ENCODE measurements at places on chromosomes 4 and X.

DNA sequence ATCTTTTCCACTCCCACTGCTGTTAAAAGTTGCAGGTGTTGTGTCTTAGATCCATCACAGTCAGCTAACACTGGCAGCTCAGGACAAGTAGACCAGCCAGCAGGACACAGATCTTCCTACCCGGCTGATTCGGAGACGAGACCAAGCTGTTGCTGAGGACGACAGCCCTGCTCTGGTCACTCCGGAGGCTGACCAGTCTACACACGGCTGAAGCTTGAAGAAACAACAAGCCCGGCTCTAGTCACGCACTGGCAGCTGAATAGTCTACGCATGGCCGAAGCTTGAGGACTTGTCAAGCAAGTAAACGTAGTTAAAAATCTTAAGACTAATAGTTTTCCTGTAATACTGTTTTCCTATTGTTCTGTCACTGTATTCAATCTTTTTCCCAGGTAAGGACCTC is 1.8 kb downstream of the ACOX3 start:
- DNase-seq: no peak

GRCh38 chr4:24884902-24885301 is 27.9 kb downstream of the CCDC149 start:
- no peak for DNase-seq

DNA sequence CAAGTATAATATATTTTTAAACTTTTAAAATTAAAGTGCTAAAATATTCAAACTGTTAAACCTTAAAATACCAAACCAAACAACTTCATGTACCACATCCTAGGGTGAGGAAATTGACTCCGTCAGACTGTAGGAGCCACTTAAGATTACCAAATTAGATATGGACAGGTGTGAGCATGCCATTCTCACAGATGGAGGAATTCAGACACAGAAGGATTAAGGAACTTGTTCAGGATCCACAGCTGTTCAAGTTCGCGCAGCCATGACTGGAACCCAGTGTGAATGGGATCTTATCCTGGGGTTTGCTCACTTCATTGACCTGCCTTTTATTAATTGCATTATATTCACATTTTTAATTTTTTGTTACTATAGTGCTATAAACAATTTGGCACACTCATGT is 224.9 kb upstream of the PCDH7 start:
- DNase-seq: no peak

- DNase-seq: no peak
Measured at GRCh38 chr4:26826721-26827120, 33.9 kb upstream of the STIM2 start.

DNA sequence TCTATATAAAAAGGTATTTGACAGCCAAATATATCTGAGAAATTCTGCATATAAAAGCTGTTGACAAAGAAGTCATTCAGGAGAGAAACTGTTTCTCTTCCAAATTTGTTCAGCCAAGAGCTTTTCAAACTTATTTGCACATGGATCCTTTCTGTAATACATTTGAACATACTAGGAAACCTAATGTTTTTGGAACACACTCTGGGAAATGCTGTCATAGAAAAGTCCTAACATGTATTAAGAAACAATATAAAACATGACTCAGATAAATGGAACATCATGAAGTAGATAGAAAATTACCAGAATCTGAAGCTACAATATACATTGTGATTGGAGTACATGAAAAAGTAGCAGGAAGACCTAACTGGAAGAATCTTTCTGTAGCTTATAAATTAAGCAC is 781.5 kb upstream of the EPHA5 start:
- DNase-seq: no peak

DNA sequence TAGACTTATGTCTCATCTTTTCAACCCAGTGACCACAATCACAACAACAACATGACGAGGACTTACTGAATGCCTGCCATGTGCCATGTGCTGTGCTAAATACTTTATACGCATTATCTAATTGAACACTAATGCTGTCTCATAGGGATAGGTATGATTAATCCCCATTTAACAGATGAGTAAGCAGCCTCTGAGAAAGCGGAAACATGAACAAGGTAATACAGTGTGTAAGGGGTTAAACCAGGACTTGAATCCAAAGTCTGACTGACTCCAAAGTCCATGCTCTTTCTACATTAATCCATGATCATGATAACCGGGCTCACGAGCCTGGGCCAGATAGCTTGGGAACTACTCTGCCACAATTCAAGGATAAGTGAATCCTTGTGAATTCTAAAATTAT is 105.3 kb upstream of the MBNL3 start:
- DNase-seq: no peak

DNA sequence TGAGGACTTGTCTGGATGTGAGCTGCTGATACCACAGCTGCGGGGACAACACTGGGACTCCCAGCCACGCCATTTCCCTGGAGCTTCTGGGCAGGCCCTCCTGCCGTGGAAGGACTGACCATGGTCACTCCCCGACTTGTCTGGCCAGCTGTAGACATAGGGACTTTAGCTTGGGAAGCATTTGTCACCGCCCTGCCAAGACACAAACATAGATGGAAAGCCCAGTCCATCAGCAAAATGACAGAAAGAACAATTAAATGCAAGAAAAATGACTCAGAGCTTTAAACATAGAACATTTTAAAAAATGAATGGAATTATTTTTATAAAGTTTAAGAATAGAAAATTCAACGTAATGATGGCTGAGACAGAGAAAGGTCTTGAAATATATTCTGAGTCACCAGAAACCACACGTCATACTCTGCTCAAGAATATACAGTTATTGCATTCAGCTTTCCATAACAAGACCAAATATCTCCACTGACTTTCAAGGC is 107.6 kb upstream of the CBR4 start:
- DNase-seq: no peak

DNA sequence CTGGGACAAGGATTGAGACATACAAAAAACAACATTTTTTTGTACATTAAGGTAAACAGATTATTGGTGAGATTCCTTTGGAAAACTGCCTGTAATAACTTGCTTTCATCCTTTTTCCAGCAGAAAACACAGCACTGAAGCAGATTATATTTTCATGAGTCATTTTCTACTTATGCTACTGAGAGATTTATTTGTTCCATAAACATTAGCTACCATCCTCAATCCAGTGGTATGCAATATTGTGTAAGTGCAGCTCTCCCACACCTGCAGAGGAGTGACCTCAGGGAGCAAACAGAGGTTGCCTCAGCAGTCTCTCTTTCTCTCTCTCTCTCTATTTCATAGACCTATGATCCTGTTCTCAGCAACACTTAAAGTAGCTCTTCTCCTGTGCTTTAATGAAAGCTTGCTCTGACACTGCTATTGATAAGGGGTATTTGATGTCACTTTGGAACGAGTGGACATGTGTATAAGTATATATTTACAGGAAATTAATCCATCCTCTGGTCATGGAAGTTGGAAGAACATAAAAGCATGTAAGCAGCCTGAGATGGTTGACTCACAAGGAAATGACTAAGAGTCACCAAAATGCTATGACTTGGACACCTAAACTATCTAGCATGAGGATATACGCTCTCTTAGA is 163.7 kb upstream of the SPANXC start:
- DNase-seq: no peak

All from activated T-helper 1 cell treated with Interleukin-2 at 50 U/mL for 16 hours (primary cell).